Activated CD8-positive, alpha-beta memory T cell treated with anti-CD3 and anti-CD28 coated beads for 1 hour (primary cell): ENCODE measurements at places on chromosomes 7 and 10.
A peak's percentile ranks its signal among the peaks of the same experiment; 100 is the strongest.

GRCh38 chr7:28155964-28156363 is 24.6 kb downstream of the JAZF1 start:
- DNase-seq, result no peak

GRCh38 chr10:13775786-13776775 is 189.3 kb downstream of the PRPF18 start:
- no peak for DNase-seq

GRCh38 chr10:15419279-15419874 is 48.3 kb upstream of the FAM171A1 start:
- DNase-seq, result no peak

DNA sequence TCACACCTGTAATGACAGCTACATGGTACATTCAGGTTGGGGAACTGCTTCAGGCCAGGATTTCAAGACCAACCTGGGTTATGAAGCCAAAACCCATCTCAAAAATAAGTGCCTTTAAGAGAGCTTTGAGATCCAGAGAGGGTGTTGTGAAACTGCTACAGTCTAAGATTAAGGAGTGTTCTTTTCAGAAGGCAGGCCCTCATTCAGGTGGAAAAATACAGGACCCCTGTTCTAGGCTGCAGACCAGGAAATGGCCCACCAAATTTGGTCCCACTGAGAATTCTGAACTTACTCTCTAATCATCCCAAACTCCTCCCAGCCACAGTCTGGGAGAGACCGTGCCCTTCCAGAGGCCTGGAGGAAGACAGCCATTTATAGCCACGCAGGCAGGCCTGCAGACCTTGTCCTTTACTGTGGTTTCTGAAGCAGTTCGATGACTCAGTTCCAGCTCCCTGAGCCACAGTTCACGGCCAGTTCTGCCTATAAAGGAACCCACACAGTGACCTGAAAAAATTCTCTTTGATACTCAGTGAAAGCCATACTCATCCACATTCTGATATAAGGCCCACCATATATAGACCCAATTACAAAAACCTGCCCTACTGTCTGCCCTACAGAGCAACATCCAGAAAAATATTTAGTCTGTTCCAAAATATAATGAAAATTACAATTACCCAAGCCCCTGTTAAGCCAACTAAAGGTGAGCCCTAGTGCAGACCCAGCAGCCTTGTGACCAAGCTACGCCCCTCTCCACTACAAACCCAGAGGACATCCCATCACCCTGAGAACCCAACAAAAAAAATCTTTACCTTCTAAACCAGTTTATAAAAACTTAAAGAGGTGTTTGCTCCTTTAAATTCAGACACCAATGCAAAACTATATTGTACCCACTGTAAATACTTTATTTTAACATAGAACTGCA is 21.2 kb downstream of the ZNF680 start:
- no peak for DNase-seq

GRCh38 chr7:152392254-152392653 is 43.5 kb downstream of the KMT2C start:
- no peak for DNase-seq

GRCh38 chr10:129521161-129522025 is 54.4 kb downstream of the MGMT start:
- DNase-seq, result no peak

GRCh38 chr7:138876326-138876725 is 78.3 kb upstream of the ATP6V0A4 start:
- DNase-seq, result no peak

- DNase-seq, result no peak
Observed at GRCh38 chr7:50450590-50451032, 461 bp upstream of the FIGNL1 start.

- no peak for DNase-seq
Observed at GRCh38 chr10:29756451-29756850, 121.7 kb upstream of the SVIL start.

GRCh38 chr7:129529643-129530042 is 27.3 kb downstream of the SMKR1 start:
- DNase-seq, result no peak

DNA sequence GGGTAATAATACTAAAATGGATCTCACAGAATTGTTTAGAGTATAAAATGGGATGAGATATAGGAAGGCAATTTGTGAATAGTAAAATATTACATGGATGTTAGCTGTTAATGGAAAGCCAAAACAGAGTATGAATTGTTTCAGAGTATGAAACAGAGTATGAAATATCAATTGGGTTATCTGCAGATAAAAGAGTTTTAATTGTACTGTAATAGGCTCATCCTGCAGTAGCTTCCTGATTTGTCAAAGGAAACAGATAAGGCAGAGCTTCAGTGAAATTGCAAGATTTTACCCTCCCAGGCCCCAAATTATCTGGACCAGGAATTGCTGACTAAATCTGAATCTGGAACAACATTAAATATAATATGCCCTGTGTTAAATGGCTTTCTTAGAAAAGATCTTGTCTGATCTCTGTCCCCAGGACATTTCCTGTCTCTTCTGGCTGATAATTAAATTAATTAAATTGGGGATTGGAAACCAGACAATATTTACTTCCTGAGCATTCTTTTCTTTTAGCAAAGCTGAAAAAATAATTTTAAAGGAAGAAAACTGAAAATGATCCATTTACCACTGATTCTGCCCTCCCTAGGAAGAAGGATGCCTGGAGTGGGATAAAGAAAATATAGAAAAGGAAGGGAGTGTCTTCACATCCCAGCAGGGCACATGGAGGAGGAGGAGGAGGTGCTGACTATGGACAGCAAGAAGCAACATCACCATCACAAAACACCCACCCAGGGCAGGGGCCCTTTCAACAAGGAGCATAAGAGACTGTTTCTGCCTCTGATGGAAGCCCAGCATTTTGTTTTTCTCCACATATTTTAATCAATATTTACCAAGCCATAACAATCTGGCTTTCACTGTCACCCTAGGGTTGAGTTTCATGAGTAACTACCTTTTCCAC is 18.5 kb downstream of the PTN start:
- DNase-seq, result no peak

- DNase-seq, result no peak
Observed at GRCh38 chr7:93948106-93948505, 26.6 kb downstream of the GNG11 start.

DNA sequence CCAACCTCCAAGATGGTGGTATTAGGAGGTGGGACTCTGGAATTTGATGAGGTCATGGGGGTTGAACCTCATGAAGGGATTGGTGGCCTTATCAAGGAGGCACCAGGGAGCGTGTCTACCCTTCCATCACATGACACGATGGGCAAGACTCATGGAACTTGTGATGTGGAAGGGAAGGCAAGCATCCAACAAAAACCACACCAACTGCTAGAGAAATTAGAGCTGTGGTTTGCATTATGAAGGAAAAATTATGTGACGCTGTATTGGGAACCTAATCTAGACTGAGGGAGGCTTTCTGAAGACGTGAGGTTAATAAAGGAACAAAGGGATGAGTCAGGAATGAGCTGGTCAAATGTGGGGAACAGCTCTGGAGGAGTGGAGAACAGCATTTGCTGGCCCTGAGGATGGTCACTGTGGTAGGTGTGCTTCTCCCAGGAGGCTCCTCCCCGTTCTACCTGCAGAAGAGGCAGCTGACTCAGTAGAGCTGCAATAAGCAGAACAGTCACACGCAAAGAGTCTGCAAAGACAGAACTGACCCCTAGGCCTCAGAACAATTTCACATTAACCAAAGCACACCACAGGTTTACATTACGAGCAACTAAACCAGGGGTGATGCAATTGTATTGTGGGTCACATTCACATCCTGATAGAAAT is 236.6 kb upstream of the GRB10 start:
- DNase-seq, result no peak

DNA sequence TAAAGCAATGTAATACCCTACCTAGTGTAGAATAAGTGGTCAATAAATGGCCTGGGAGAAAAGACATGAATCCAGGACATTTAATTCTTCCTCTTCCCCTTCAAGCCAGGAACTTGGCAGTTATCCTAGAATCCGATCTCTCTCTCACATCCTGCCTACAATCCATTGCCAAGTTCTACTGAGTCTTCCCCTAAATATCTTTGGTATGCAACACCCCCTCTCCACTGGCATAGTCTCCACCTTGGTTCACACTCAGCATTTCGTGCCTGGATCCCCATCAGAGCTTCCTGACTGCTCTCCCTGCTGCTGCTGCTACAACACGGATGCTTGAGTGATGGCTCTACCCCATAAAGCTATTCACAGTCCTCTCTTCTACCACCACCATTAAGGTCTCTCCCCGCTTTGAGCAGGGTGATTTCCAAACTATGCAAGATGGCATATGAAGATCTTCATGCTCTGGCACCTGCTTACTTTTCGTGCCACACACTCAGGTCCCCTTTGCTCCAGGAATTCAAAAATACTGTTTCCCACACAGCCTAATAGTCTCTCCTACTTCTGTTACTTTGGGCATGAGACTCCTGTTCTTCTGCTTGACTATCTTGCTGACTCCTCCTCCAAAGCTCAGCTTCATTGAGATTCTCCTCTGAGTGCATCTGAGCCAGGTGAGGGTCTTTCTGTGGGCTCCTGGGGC is 4.8 kb downstream of the ANK3 start:
- no peak for DNase-seq

GRCh38 chr7:151759591-151760042 is 117.3 kb downstream of the PRKAG2 start:
- peak; percentile 38 for DNase-seq

DNA sequence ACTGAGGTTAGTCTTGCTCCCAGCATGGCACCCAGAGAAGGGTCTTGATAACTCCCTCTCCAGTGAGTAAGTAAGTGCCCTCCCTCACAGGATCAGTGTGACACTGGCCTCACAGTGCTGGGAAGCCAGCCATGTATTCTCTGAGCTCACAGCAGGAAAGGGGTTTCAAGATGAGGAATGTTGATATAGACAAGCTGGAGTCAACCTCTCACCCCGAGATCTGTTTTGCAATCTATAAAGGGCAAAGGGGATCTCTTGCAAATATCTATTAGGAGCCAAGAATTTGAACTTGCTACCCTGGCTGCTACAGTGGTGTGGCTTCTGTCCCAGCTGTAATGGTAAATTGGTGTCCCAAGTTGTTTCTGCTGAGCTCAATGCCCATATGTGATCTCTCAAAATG is 70.2 kb upstream of the ADAM12 start:
- DNase-seq, result no peak

DNA sequence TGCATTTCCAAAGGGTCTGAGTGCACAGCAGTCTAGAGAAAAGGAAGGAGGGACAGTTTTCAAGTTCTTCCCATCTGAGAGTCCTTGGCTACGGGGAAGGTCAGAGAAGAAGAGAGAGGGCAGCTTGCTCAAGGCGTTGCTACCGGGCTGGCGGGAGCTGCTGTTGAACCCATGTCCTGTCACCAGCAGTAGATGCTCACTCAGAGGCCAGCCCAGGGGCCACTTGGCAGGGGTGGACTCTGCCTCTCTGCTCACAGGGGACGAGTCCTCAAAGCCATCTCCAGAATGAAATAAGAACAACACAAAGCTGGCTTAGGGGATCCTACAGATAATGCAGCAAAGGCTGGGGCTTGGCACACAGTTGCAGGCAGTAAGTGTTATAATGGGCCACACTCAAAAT is 231.5 kb downstream of the TNS3 start:
- DNase-seq, result no peak

- DNase-seq, result no peak
Observed at GRCh38 chr10:5023177-5023805, 19.6 kb upstream of the AKR1C2 start.

- DNase-seq, result no peak
Observed at GRCh38 chr7:151009327-151010036, 14.8 kb downstream of the ATG9B start.

DNA sequence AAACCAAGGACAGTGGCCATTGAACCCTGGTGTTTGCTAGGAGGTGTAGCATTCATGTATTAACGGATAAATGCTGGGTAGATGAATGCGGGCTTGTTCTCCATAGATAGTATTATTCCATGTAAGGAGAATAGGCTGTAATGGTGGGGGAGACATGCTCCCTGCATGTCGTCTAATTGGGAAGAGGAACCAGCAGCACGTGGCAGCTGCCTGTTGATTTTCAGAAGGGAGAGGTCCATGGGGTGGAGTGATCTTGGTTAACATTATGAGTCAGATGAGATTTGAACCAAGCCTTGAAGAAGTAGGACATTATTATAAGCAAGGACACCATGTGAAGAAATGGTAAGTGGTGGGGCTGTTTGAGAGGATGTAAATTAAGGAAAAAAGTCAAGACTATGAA is 112.5 kb downstream of the WNT2 start:
- no peak for DNase-seq

- no peak for DNase-seq
Observed at GRCh38 chr10:103111918-103112877, 80.9 kb downstream of the NT5C2 start.

DNA sequence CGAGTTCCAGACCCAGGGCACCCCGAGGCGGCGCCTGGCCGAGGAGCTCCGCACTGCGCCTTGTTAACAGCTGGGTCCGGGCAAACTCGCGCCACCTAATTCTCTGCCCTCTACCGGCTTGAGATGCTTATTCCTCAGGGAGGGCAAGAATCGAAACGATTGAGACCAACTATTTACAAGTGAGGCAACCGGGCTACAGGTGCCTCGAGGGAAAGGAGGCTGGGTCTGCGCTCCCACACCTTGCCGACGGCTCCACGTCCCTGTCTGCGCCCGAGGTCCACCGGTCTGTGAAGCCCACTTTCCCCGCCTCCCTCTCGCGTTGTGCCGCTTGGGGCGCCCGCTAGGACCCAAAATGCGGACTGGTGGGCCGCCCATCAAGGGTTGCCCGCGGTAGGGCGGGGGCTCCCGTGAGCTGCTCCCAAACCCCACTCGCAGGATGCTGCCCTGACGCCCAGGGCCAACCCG is 527 bp downstream of the AKR1B1 start:
- DNase-seq, result peak; percentile 43

- DNase-seq, result no peak
Observed at GRCh38 chr10:50211670-50212069, 39.6 kb downstream of the ASAH2 start.

DNA sequence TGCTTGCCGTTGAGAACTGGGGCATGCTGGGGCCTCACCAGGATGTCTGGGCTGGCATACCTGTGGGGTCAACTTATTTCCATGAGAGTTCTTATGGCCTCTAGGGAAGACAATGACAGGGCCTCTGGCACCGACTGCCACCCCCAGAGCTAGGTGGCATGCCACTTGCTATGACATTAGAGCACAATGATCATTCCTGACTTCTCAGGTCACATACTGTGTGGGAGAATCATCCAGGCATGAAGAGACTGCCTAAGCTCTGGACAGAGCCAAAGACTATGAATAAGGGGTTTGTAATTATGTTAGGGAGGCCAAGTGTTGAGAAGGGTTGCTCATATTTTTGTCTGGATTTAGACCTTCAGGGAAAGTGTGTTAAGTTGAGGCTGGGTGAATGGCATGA is 97.5 kb downstream of the PTPN20 start:
- no peak for DNase-seq

DNA sequence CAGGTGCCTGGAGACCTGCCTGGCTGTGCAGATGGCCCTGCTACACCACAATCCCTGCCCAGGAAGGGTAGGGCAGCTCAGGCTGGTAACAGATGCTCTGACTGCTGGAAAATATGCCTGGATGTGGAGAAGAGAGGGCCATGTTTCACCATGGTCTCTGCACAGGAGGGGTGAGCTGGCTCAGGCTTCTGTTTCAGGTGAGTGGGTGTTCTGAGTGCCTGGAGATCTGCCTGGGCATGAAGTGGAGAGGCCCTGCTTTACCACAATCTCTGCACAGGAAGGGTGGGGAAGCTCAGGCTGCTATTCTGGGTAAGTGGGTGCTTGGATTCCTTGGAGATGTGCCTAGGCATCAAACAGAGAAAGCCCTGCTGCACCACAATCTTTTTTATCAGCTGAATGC is 350.1 kb downstream of the KIF20B start:
- no peak for DNase-seq
